ENCODE measurements at places on chromosomes 5 and 9.

DNA sequence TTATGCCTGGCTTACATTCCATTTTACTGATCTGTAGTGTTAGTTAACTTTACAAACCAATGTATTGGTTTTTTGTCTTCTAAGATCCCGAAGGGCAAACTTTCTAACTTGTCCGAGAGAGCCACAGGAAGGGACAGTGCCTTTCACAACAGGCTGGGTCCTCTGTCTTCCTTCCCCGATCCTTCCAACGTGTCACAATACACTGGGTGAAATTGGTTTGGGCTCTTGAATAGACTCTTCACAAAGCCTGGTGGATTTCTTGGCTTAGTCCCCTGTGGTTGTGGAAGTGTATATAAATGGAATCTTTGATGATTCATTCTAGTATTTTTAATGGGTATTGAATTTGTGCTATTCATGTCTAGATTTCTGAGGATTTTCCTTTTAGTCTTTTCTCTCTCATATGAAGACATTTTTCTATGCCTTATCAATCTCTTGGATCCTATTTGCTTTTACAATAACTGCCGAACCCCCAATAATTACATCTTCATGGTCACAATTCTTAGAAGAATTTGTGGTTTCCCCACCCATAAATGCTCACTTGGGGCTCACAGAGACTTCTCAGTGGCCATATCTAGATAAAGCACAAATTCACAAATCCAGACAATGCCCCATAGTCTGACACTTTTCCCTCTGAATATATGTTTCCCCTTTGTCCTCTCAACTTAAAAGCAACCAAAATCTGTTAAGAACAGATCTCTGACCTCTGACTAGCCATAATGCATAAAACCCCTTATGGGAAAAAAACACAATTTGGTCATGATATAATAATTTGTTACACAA, 107.7 kb downstream of the MTRR start:
- DNase-seq, result no peak

GRCh38 chr5:176133289-176133870, 104.8 kb upstream of the SIMC1 start:
- no peak for DNase-seq

DNA sequence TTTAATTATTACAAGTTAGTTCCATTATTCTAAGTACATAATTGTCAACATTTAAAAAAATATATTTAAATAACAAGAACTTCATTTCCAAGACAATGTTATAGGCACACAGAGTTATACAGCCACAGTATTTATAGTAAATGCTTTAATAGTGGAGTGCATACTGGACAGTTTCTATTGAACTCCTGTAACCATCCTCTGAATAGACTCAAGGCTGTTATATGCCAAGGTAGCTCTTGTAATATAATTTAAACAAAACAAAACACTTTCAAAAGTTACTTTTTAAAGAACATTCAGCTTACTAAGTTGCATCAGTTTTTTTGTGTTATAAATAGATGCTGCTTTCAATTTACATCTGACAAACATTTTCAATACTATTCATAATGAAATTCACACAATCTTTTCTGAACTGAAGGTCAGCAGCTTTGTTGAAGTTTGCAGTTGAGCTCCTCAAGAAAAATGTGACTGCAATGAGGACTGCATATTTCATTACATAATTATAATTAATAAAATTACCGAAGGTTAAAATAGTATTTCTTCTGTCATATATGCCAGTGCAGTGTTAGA, 549.9 kb upstream of the CYLC2 start:
- no peak for DNase-seq

DNA sequence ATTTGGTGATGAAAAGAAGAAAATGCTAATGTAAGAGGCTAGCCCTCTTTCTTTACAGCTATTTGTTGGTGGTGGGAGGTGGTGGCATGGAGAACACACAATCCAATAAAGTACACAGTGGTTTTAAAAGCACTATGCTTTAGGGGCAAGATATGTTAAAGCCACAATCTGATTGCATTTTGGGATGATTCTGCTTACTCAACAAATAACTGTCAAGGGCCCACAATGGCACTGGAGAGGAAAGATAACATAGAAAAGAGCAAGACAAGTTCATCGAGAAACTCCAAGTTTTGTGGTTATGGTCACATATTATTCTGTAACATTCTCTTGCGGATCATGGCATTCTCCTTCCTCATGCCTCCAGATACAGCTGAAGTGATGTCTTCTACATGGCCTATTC, 38.8 kb downstream of the OTP start:
- no peak for DNase-seq

GRCh38 chr5:147037515-147038205, 159.1 kb upstream of the PPP2R2B start:
- DNase-seq, result peak; percentile 37

- no peak for DNase-seq
Observed at GRCh38 chr5:111422245-111422644, 90.1 kb downstream of the STARD4 start.

DNA sequence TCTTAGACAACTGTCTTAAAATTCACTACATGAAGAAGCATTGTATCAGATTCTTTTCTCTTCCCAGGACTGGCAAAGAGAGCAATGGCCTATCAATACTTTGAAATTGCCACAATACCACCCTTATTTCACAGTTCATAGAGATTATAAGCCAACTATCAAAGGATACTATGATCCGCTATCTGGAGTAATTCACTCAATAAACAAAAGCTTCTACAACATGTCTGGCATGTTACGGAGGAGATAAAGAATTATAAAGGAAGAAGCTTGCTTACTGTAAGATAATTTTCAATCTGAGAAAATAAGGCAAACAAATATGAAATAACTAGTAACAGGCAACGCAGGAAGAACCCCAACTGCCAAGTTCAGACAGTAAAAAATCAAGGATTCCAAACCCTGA, 114.8 kb downstream of the GNAQ start:
- no peak for DNase-seq

GRCh38 chr5:169548315-169548714, 35.3 kb upstream of the SPDL1 start:
- DNase-seq, result no peak

DNA sequence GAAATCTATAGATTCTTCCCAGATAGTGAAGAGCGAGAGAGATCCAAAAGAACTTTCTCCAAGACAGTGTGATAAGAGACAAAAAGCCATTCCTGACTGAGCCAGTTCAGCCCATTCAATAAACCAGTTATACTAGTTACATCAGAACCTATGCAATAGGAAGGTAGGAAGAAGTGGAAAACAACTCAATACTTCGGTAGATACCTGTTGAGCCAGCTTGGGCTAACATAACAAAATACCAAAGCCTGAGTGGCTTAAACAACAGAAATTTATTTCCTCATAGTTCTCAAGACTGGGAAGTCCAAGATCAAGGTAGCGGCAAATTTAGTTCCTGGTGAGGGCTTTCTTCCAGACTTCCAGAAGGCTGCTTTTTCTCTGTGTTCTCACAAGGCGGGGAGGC, 214.5 kb upstream of the GRAMD2B start:
- DNase-seq, result no peak

DNA sequence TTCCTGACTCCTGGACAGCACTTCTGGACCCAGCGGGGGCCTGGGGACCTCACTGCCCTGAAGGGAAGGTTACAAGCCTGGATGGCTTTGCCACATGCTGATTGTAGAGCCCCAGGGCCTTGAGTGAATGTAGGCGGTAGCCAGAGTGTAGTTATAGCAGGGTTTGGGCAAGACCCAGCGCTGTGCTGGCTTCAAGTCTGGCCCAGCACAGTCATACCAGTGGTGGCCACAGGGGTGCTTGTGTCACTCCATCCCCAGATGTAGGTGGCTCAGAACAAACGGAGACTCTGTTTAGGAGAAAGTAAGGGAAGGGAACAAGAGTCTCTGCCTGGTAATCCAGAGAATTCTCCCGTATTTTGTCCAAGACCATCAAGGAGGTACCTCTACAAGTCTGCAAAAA, 84.6 kb downstream of the STARD4 start:
- DNase-seq, result no peak

DNA sequence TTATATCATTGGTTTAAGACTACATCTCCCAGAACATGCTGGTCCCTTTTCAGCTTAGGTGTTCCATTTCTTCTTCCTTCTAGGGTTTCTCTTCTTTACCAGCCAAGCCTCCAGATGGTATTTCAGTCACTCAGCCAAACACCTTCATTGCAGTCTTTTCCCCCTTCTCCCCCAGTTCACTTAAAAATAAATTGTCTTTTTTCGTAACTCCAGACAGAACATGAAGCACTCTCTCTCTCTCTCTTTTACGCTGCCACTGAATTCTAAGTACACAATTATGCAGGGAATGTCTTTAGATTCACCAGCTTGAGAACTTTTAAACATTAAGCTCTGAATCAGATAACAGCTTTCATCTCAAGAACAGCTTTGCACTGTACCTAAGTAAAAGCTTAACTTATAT, 419.7 kb upstream of the BRINP1 start:
- DNase-seq, result no peak

DNA sequence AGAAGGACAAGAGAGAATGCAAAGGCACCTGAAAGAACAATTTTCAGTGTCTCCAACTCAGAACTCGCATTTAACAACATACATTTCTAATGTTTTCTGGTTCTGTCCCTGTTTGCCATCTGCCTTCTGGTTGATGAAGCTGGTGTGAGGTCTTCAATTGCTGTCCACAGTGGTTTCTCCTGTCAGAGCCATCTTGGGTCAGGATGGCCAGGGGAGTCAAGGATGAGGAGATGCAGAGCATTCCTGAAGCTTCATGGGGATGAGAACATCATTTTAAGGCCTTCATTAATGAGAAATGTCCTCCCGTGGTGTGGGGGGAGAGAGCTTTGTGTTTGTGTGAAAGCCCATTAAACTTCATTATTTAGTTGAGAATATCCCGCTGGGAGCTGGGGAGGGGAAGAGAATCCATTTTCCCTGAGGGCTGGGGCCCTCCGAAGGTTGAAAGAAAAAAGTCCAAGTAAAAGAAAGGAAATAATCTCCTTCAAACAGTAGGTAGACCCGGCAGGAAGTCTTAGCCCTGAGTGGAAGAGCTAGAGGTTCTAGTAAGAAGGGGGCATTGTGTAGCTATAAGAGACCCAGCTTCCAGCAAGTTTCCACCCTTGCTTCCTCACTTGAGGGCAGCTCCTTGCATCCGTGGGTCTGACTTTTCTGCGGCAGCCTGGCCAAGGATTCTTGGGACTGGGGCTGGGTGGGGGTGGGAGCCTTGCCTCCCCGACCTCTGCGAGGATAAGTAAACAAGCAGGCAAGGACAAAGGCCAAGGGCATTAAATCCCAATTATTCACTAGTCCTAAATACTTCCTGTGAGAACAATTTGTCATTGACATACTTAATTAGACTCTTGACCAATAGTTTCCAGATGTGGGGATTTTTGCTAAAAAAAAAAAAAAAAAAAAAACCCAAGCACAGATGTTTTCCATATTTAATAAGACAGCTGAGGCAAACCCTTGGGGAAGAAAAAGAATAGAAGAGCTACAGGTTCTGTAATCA, 119.2 kb downstream of the MSX2 start:
- DNase-seq, result no peak

DNA sequence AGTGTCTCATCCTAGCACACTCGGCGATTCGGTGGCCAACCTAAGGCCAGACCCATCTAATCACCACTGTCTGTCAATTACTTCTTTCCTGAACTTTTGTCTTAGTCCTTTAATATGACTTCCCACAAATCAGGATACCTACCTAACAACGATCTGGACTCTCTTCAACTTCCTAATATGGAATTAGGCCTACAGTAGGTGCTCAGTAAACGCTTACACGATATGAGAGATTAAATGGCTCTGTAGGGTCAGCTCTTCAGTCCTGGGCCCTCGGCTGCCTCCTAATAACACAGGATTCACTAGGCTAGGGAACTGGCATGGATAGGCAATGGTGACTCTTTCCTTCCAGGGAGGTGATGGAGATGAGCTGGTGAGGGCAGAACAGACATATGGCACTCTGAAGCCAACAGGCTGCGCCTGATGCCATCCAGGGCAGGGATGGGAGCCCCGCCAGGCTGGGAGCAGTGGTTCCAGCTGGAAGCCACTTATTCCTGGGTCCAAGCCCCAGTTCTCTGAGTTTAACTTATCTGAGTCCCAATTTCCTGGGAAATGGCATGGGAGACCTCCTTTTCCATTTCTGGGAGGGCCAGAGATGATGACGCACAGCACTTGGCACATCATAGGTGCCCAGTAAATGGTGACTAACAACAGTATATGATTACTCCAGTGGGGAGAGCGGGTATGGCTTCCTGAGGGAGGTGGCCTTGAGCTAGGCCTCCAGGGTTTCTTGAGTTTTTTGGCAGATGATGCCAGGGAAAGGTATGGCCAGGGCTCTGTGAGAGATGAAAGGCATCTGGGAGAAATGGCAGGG, 7.3 kb downstream of the PDGFRB start:
- no peak for DNase-seq

DNA sequence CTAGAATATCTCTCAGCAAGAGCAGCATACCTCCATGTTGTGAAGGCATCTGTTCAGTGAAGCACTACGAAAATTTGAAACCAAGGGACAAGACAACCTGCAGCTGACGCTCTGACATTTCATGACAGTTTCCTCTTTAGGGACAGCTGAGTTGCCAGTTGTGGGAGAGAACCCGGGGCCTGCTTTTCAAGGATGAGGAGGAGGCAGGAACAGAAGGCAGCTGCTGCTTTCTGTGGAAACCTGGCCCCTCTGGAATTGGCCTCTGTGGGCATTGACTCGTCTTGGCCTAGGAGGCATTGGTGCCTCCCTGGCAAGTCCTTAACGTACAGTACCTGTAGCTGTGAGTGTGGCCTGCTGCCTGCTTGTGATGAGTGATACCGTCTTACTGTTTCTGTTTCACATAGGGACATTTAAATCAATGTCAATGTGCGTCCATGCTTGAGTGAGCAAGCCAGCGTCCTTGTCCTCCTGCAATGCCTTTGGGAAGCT, 21.6 kb downstream of the SLC46A2 start:
- DNase-seq, result no peak

GRCh38 chr5:32475334-32476097, 31.0 kb upstream of the ZFR start:
- no peak for DNase-seq

DNA sequence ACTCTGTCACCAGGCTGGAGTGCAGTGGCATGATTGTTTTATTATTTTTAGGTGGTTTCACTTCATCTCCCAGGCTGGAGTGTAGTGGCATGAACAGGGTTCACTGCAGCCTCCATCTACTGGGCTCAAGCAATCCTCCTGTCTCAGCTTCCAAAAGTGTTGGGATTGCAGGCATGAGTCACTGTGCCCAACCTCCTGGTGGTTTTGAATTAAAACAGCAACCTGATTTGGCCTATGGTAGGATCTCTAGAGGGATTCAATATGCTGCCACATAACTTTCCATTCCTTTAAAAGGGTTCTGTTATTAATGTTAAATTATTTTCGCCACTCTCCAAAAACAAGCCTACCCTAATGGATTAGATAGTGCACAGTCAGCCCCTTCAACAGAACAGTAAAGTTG, 9.9 kb upstream of the HSPA4 start:
- no peak for DNase-seq

DNA sequence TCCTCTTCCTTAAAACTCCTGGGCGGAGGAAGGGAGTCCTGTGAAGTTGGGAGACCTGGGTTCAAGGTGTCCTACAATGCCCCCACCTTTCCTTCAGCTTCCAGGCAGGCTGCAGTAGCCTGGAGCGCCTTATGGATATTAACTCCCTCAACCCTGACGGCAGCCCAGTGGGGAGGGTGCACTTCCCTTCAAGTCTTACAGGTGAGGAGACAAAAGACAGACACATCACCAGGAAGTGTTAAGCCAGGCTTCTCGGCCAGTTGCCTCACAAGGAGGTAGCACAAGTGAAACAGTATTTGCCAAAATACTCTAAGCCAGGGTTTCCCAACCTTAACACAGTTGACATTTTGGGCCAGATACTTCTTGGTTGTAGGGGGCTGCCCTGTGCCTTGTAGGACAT, 4.2 kb downstream of the TRIM7 start:
- no peak for DNase-seq

All from dermis blood vessel endothelial cell (primary cell).